ENCODE measurements at places on chromosomes 16 and 17. TPM values are rescaled to one million over a fixed set of nuclear protein-coding genes. Genes with fewer than 3 reads are reported as not detected.

- H3K4me3 ChIP-seq, result no peak overlapping the region
- H3K27ac ChIP-seq, result no peak overlapping the region
- DNase-seq, result no peak
- H3K36me3 ChIP-seq, result no peaks in the 10 kb centered on the region
- H3K4me1 ChIP-seq, result peaks cover 25% of the 10 kb centered on the region
Observed at GRCh38 chr17:73365301-73365874, 53.6 kb upstream of the CDC42EP4 start.

DNA sequence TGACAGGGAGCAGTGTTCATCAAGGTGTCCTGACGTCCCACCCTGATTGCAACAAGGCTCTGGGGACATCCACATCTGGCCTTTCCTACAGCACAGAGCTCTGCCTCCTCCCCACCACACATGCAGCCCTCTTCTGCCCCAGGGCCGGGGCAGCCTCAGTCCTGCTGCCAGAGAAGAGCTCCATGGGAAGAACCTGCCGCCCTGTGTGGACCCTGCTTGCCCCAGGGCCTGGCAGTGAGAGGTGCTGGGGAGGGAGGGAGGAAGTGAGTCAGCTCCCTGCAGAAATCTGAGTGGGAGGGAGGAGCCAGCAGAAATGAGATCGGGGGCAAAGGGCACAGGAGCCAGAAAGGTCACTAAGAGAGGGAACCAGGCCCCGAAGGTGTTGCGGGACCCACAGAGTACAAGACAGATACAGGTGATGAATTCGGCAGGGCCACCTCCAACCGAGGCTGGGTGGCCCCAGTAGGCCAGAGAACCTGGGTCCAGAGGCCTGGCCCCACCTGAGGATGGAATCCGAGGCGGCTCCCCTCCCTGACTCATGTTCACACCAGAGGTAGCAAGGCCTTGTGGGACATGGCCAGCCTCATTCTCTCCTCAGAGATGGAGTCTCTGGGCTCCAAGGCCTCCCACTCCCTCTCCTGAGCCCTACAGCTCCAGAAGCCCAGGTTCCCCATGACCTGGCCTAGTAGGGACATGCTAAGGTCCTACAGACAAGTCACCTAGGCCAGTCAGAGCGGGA is 24.8 kb downstream of the MYO18A start:
- H3K4me1 ChIP-seq, result peaks cover 67% of the 10 kb centered on the region
- no peak for DNase-seq
- no peak overlapping the region for H3K4me3 ChIP-seq

The THAP11 gene
- 29.6 TPM for total RNA-seq

The MPDU1 gene
- 51.8 TPM for total RNA-seq

The SMYD4 gene
- 19.3 TPM for total RNA-seq

GRCh38 chr16:26005336-26005735 is 313.6 kb downstream of the HS3ST4 start:
- H3K4me1 ChIP-seq, result no peaks in the 10 kb centered on the region
- no peak for DNase-seq
- peaks cover 1% of the 10 kb centered on the region for H3K27me3 ChIP-seq
- no peak overlapping the region for H3K4me3 ChIP-seq
- H3K27ac ChIP-seq, result no peak overlapping the region

The SOST gene
- 29.6 TPM for total RNA-seq

- no peak overlapping the region for H3K4me3 ChIP-seq
- no peaks in the 10 kb centered on the region for H3K27me3 ChIP-seq
- DNase-seq, result no peak
- H3K36me3 ChIP-seq, result peaks cover 21% of the 10 kb centered on the region
Observed at GRCh38 chr17:42348104-42348503, 40.1 kb downstream of the STAT3 start.

- no peak for DNase-seq
- H3K36me3 ChIP-seq, result no peaks in the 10 kb centered on the region
- H3K4me3 ChIP-seq, result no peak overlapping the region
- peaks cover 3% of the 10 kb centered on the region for H3K4me1 ChIP-seq
Observed at GRCh38 chr16:72282362-72282761, 110.4 kb upstream of the PMFBP1 start.

DNA sequence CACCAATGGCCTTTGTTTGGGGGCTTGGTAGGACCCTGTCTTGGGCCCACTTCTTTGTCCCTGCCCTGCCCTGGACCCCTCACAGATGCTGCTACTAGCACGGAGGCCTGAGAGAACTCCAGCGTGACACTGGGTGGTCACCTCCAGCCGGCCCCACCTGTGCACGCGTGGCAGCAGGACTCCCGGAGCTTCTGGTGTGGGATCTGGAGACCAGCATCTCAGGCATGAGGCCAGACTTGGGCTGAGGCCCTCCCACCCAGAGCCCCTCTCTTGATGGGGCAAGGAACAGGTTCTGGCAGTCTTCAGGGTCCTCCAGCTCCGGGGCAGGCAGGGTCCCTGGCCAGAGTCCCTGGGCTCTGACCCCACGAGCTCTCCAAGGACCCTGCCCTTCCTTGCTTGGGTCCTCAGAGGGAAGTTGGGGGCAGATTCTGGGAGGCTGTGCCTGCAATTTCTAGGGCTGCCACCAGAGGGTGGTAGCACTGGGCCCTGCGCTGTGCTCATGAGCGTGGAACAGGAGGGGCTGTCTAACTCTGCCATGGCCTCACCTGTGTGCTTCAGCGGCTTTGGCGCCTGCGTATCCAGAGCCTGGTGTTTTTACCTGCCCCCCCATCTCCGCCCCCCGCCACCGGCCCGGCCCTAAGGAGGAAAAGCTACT is 3.1 kb upstream of the BAIAP3 start:
- H3K36me3 ChIP-seq, result peaks cover 5% of the 10 kb centered on the region
- H3K27ac ChIP-seq, result no peak overlapping the region
- DNase-seq, result no peak
- peaks cover 4% of the 10 kb centered on the region for H3K4me1 ChIP-seq
- no peak overlapping the region for H3K4me3 ChIP-seq

The GNG13 gene
- total RNA-seq, result not detected

GRCh38 chr17:1638171-1638590 is 7.4 kb downstream of the SCARF1 start:
- H3K27ac ChIP-seq, result no peak overlapping the region
- peaks cover 19% of the 10 kb centered on the region for H3K27me3 ChIP-seq
- H3K36me3 ChIP-seq, result peaks cover 37% of the 10 kb centered on the region
- no peak for DNase-seq
- H3K4me1 ChIP-seq, result peaks cover 19% of the 10 kb centered on the region
- no peak overlapping the region for H3K4me3 ChIP-seq

GRCh38 chr16:68216240-68216639 is 19.7 kb downstream of the ESRP2 start:
- H3K27ac ChIP-seq, result no peak overlapping the region
- H3K4me3 ChIP-seq, result no peak overlapping the region
- no peaks in the 10 kb centered on the region for H3K4me1 ChIP-seq
- no peak for DNase-seq
- H3K36me3 ChIP-seq, result no peaks in the 10 kb centered on the region

DNA sequence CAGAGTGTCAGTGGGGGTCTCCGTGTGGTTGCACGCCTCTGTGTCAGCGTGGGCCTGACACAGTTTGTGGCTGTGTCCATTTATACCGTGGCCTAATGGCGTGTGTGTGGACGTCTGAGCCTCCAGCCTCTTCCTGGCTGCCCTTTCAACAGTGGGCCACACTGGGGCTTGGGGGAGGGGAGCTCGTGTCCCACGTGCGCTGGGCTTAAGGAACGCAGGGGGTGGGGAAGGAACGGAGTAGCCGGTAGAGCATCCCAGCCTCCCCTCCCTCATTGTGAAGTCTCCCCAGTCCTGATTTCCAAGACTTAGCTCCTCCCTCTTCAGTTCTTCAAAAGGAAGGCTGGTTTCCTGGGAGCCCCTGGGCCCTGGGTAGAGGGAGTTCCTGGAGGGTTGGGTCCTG is 9.5 kb upstream of the HES7 start:
- no peaks in the 10 kb centered on the region for H3K4me1 ChIP-seq
- peaks cover 4% of the 10 kb centered on the region for H3K27me3 ChIP-seq
- DNase-seq, result no peak
- H3K4me3 ChIP-seq, result no peak overlapping the region

- no peak overlapping the region for H3K4me3 ChIP-seq
- no peaks in the 10 kb centered on the region for H3K4me1 ChIP-seq
- DNase-seq, result no peak
- no peaks in the 10 kb centered on the region for H3K27me3 ChIP-seq
- no peaks in the 10 kb centered on the region for H3K36me3 ChIP-seq
Observed at GRCh38 chr16:25633549-25633948, 58.2 kb upstream of the HS3ST4 start.

The PRSS36 gene
- 0.74 TPM for total RNA-seq

Measured in endothelial cell (in vitro differentiated cells).